ENCODE measurements at places on chromosomes 2 and 18.

DNA sequence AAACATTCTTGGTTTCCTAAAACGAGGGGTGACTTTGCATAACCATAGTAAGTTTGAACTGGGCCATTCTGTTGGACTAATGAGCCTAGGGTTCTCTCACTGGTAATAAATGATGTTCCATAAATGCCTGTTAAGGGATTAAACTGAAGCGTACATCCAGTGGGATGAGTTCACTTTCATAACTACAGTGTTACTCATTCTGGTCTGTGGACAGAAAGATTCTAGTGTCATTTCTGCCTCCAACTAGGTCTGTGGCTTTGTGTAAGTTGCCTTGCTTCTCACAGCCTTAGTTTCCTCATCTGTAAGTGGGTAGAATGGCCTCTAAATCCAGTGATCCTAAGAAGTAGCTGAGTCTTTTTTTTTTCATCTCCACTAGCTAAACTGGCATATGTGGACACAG lies 1860.6 kb upstream of the PIK3C3 start:
- DNase-seq = no peak

DNA sequence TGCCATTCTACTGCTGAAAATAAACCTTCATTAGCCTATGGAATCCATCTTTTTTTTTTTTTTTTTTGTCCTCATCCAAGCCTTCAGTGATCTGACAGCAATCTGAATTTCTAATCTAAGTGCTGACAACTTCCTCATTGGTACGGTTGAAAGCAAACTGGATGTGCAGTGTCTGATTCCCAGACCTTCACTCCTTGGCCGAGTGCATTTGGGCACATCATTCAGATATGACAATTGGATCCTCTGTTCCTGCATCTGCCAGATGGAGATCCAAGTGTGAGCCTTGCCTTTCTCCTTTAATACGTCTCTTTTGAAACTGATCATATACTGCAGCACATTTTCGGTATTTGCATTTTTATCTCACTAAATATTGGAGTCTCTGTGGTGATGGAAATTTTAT lies 713.1 kb downstream of the DCDC2C start:
- DNase-seq = no peak

DNA sequence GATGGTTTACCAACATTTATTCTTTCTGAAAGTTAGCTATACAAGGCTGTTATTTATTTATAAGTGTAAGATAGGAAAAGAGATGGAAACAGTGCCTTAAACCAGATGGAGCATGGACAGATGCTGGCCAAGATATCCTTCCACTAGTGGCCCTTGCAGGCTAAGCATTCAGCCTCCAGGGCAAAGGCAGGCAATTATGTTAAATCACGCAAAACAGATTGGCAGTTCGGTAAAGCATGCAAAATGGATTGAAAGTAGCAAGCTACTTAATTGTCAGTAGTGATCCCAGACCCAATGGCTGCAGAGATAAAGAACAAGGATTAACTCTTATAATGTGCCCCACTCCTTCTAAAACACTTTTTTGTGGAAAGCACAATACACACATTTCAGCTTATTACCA lies 105.4 kb upstream of the MAP4K3 start:
- DNase-seq = peak; percentile 17

DNA sequence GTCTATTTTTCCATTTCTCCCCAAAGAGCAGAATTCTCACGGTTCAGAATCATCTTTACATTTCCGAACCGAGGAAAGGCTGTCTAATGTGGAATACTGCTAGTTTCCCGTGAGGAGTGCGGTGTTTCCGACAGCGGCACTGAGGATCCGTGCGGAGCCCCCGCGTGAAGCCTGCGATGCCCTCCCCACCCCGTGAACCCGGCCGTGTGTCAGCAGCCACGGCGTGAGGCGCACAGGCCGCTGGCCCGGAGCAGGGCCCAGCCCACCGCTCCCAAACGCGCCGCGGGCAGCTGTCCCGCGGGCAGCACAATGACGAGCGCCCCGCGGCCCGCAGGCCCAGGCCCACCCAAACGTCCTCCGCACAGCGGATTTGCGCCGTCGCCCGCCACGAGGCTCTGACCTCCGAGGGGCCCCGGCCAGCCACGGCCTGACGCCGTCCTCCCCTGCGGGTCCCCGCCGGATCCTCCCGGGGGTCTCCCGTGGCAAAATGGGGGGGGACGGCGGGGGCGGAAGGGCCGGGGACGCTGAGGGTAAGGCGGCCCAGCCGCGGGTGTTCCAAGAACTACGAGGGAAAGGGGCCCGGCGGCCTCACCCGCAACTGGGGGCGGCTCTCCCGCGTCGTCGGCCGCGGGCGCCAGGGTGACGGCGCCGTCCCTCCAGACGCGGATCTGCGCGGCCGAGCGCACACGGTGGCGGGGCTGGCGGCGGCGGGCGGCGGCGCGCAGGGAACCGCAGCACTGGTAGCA lies 796 bp downstream of the SPIRE1 start:
- DNase-seq = peak; percentile 27

GRCh38 chr2:120669121-120669952 lies 66.3 kb upstream of the GLI2 start:
- peak; percentile 88 for DNase-seq

GRCh38 chr18:71450257-71450656 lies 1093.9 kb downstream of the CBLN2 start:
- DNase-seq = no peak

DNA sequence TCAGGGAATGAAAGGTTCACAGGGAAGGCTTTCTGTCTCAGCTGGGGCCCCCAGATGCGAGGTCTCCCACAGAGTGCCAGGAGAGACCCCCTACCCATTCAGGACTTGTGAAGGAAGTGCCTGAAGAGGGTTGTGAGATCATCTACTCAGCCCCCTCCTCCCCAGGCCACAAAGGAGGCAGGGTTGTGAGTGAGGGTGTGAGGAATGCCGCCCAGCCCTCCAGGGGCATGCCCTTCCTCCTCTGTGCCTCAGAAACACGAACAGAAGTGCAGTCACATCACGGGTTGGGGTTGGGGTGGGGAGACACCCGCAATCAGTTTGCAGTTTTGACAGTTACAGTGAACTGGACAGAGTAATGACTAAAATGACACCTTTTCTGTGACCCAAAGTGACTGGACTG lies 5.0 kb downstream of the MAL start:
- DNase-seq = no peak

DNA sequence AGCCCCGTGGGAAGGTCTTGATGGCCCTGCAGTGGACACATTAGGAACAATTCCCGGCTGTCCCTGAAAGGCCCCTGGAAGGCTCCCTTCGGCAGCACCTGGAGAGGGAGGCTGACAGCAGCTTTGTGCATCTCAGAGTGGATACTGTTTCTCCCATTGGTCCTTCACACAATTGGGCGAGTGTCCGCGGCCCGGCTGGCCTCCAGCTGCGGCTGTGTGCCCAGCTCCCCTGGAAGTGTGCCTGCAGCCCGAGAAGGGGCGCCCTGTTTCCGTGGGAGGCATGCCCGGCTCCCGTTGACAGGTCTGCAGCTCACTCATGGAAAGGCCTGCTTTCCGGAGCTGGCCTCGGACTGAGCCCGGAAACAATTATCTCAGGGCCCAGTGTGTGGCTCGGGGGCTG lies 103.7 kb downstream of the LPIN1 start:
- no peak for DNase-seq

DNA sequence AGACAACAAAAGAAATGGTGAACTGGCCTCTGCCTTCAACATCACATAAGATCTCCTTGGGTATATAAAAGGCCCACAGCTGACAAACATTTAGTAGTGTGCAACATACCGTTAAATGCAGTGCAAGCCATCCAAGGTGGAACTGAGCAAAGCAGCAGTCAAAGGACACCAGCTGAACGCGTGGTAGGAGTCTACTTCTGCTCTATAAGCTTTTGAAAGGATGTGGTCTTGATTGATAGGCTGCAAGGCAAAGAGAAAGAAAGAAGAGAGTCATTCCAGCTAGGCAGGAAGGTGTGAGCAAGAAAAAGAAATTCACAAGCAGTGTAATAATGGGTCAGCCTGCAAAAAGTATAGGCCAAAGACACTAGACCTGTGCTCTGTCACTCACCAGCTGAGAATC lies 356.3 kb downstream of the SATB2 start:
- no peak for DNase-seq

DNA sequence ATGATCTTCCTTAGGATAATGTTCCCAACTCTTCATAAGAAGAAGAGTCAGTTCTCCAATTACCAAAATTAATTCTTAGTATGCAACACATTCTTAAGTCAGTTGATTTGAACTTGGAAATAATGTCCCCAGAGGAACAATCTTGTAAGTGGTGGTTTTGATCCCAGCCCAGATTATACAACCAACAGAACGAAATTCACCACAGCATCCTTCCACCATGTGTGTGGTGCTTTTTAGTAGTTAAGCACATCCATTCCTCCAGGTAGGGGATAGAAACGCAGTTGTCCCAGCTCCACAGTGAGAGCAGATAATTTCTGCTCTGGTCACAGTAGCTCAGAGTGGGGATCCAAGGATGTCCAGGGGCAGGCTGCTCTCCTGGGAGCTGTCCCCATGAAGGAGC lies 161.7 kb upstream of the SLC39A10 start:
- no peak for DNase-seq

Measured in NCI-H2171 treated with DMSO at 0.1 percent for 48 hours (cell line).